ENCODE measurements at places on chromosomes 6 and 20. TPM values are rescaled to one million over a fixed set of nuclear protein-coding genes. Genes with fewer than 3 reads are reported as not detected.
A peak's percentile ranks its signal among the peaks of the same experiment; 100 is the strongest.

GRCh38 chr20:31968291-31969126 is 558 bp downstream of the XKR7 start:
- H3K27me3 ChIP-seq = peaks cover 37% of the 10 kb centered on the region
- no peaks in the 10 kb centered on the region for H3K4me1 ChIP-seq
- H3K36me3 ChIP-seq = no peaks in the 10 kb centered on the region
- DNase-seq = peak; percentile 51

- no peaks in the 10 kb centered on the region for H3K27me3 ChIP-seq
- peak; percentile 20 for DNase-seq
- H3K27ac ChIP-seq = no peak overlapping the region
- H3K4me1 ChIP-seq = peaks cover 19% of the 10 kb centered on the region
Measured at GRCh38 chr20:31669876-31670275, 32.2 kb downstream of the COX4I2 start.

- no peaks in the 10 kb centered on the region for H3K27me3 ChIP-seq
- peak overlapping the region; percentile 55 for H3K27ac ChIP-seq
Measured at GRCh38 chr6:57116776-57117175, 26.8 kb downstream of the ZNF451 start.

GTSF1L gene
- total RNA-seq = not detected

YWHAB gene
- total RNA-seq = 78.0 TPM

TBPL1 gene
- total RNA-seq = 38.3 TPM

BIRC7 gene
- not detected for total RNA-seq

RAB44 gene
- not detected for total RNA-seq

DNMT3B gene
- 1.3 TPM for total RNA-seq
